CD4-positive, CD25-positive, alpha-beta regulatory T cell (primary cell): ENCODE measurements at places on chromosomes 7 and 10. TPM values are rescaled to one million over a fixed set of nuclear protein-coding genes. Genes with fewer than 3 reads are reported as not detected.
A peak's percentile ranks its signal among the peaks of the same experiment; 100 is the strongest.

NKX6-2 gene
- total RNA-seq = not detected

GRCh38 chr7:77537778-77538280 lies 734 bp downstream of the PTPN12 start:
- H3K4me3 ChIP-seq = peak overlapping the region; percentile 84
- H3K27ac ChIP-seq = no peak overlapping the region
- H3K4me1 ChIP-seq = peaks cover 18% of the 10 kb centered on the region
- H3K27me3 ChIP-seq = no peaks in the 10 kb centered on the region
- peak; percentile 25 for DNase-seq

DNA sequence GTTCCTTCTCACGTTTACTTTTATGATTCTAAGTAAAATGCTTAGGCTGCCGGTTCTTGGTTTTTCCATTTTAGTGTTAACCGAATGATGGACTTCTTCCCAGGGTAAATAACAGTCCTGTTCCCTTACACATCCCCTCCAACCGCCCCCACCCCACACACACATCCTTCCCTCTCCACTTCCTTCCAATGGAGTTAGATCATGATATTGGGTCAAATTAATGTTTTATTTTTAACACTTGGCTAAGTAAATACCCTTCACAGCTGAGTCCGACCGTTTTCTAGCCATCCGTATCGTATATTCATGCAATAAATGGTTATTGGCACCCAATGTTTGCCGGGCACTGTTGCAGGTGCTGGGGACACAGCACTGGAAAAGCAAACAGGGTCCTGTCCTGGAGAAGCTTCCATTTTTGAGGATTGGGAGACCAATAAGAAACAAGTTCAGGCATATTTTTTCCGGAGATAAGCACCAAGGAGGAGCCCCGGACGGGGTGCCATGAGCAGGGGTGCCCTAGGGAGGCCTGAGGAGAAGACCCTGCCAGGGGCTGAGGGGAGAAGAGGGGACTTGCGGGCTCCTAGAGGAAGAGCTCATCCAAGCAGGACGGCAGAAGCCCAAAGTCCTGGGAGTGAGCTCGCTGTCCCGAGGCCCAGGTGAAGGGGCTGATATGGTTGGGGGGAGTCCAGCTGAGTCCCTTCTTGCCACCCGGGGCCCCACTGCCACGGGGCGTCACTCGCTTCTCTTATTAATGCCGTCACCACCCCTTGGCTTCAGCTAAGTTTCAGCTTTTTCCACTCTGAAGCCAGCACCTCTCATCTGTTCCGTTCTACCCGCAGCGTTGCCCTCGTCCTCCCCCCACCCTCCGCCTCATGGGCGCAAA lies 126.0 kb upstream of the RET start:
- H3K27ac ChIP-seq = no peak overlapping the region
- H3K4me1 ChIP-seq = no peaks in the 10 kb centered on the region
- DNase-seq = no peak
- no peak overlapping the region for H3K4me3 ChIP-seq
- H3K27me3 ChIP-seq = no peaks in the 10 kb centered on the region

DNA sequence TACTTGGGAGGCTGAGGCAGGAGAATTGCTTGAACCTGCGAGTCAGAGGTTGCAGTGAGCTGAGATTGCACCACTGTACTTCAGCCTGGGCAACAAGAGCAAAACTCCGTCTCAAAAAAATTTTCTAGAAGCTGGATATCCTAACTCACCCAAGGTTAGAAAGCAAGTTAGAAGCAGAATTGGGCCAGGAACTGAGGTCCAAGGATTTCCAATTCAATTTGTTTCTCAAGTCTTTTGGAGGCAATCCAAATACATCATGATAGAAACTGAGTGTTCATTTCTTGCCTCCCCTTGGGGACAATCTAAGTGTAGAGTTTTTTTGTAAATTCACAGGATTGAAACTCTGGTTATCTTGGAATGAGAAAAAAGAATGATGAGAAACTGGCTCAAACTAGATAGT lies 45.5 kb downstream of the LAMB1 start:
- no peak overlapping the region for H3K27ac ChIP-seq
- H3K4me3 ChIP-seq = no peak overlapping the region
- no peak for DNase-seq

- no peaks in the 10 kb centered on the region for H3K36me3 ChIP-seq
- H3K27me3 ChIP-seq = no peaks in the 10 kb centered on the region
- no peak for DNase-seq
- H3K27ac ChIP-seq = no peak overlapping the region
Measured at GRCh38 chr7:30907527-30908267, 4.0 kb upstream of the AQP1 start.
